ENCODE measurements at places on chromosomes 6 and 20.
A peak's percentile ranks its signal among the peaks of the same experiment; 100 is the strongest.

GRCh38 chr6:139013185-139013800, 15.3 kb upstream of the ABRACL start:
- no peak for DNase-seq

- no peak for DNase-seq
These were observed 31.9 kb downstream of the PLCG1 start for GRCh38 chr20:41169162-41169690.

GRCh38 chr20:45254383-45255262, at the start of gene SLPI:
TSS of gene SLPI (minus strand) at chr20:45254564. CDS start at chr20:45254543, 21 bp downstream.
- no peak for DNase-seq

DNA sequence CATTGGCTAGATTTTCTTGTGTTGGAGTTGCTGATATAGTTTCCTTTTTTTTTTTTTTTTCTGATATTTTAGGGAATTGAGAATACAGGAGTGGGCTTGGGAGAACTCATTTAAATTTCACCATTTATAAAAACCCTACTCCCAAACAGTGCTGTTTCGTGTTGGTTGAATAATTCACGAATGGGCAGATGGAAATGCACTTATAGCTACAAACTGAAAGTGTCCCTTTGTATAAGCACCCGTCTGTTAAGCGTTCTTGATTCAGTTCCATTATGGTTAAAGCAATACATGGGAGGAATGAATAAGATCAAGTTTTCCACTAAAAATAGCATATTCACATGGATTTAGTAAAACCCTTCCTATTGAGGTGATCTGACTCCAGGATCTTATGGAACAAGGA, 122.2 kb upstream of the ARG1 start:
- no peak for DNase-seq

DNA sequence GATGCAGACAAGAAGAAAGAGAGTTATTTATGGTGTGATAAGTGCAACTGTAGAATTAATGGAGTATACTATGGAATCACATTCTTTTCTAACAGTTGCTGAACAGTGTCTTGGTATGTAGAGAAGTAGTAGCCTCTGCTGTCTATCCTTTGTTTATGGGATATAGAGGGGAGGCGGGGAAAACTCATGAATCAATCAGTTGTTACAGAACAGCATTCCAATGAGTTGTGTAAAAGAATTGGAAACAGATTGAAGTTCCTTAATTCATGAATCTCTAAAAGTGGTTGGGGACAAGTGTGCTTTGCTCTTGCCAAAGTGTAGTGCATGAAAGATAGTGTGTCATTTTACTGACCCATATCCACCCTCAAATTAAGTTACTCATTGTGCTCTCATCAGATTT, 77.7 kb downstream of the FLRT3 start:
- DNase-seq: no peak

- DNase-seq: no peak
These were observed 47.7 kb downstream of the RAB44 start for GRCh38 chr6:36745283-36745682.

- no peak for DNase-seq
These were observed 9.4 kb downstream of the WASF1 start for GRCh38 chr6:110170081-110170480.

DNA sequence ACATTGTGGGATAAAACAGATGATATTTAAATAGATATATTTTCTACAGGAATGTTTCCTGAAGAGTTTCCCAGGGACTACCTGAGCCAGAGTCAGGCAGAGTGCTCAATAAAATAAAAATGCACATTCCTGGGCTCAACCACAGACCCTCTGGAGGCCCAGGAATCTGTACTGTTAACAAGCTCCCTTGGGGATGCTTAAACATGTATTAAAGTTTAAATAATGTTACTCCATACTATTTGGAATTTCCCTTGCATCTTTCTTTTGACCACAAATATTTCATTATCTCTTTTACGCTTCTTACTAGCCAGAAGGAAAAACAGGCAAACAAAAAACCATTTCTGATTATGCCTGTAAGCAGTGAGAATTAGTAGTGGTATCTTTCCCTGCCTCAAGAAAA, 42.3 kb downstream of the GPR63 start:
- DNase-seq: no peak

DNA sequence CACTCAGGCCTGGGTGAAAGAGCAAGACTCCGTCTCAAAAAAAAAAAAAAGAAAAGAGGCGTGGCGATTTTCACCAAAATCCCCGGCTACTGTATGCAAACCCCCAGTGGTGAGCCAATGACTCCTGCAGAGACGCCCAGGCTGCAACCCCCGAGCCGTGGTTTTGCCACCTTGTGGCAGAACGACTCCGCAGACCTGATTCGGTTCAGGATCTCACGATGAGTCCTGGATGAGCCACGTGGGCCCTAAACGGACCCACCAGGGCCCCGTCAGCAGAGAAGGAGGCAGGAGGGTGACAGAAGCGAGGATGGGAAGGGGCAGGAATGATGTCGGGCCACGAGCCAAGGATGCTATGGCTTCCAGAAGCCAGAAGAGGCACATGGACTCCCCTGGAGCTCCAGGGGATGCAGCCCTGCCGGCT, 42.5 kb downstream of the SLC2A4RG start:
- DNase-seq: peak; percentile 72

- no peak for DNase-seq
These were observed 25.3 kb downstream of the NOL4L start for GRCh38 chr20:32559753-32560380.

DNA sequence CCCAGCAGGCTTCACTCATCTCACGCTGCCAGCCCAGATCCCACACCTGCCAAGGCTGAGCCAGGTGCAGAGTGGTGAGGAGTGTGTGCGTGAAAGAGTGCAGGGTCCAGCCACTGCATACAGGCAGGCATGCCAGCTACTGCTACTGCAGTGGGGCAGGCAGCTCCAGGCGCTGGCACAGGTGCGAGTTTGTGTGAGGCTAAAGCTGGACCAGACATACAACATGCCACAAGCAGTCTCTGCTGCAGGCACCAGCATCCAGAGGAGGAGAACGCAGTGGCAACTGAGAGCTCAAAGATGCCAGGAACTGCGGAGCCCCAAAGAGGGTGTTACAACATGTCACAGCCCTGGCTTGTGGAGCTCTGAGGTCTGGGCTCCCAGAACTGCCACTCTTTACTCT, 149.8 kb downstream of the EYS start:
- DNase-seq: no peak

GRCh38 chr20:2892376-2892775, 19.1 kb downstream of the PTPRA start:
- no peak for DNase-seq

DNA sequence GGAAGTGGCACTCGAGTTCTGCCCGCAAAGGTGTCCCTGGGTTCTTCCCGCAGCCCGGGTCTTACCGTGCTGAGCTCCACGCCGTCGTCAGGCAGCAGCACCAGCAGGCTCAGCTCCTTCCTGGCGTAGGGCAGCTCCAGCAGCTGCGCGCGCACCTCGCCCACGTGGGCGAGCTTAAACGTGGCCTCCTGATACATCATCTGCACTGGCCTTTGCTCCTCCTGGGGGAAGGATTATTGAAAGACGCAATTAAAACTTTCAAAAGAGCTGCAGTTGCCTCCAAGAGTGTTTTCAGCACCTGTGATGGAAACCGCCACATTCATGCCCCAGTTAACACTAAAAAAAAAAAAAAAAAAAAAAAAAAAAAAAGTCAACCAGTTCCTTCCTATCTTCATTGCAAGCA, 11.3 kb downstream of the SERPINB9 start:
- DNase-seq: peak; percentile 69
